Hematopoietic multipotent progenitor cell treated with erythropoietin and hydrocortisone succinate and interleukin-3 and kit ligand, for 4 days (in vitro differentiated cells): ENCODE measurements at places on chromosomes 4 and X.

DNA sequence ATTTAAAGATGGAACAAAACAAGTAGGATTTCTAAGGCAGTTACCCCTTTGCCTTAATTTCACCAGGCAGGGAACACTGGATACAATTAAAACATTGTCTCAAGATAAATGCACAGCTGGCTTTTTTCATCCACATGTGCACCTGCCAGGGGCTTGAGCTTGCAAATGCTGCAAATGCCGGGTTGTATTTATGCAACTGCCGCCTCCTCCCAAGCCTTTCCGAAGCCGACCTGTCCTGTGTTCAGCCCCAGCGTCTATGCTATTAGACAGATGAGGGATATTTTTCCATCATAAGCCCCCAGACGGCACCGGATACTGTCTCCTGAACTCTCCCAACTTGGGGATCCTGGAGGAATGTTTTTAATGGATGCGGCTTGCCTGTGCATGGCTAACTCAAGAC lies 251.6 kb downstream of the CRLF2 start:
- no peak for DNase-seq

DNA sequence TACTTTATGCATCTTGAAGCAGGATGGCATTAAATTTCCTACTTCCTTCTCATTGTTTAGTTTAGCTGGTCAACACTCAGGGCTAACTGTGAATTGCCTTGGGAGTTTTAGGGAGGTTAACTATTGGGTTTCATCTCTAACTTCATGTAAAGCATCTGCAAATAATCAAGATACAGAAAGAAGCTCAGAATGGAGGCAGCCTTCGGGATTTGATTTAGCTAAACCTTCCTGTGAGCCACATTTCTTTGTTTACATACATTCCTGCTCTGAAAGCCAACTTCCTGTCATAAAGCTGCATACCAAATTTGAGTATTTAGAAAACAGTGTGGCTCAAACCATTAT lies 131.7 kb upstream of the PCDH18 start:
- DNase-seq: no peak

- peak; percentile 84 for DNase-seq
Observed at GRCh38 chrX:38561126-38561868, at the start of gene TSPAN7. TSPAN7 (plus strand) TSS chrX:38561542; CDS start chrX:38561547, 5 bp downstream.

DNA sequence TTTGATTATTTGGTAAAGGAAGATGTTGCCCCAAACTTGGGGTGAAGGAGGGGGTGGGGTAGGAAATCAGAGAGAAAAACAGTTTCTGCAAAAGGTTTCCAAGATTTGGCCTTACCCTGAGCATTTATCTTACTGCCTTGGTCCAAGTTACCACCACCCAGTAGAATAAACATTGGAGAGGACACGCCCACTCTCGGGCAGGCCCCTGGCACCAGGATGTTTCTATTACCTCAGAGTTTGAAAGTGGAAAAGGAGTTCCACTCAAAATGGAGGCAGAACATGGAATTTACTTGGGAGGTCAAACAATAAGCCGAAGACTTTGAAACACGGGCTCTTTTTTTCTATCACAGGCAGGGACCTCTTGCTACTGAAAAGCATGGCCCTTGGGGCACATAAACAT lies 113.7 kb downstream of the CHRNA9 start:
- DNase-seq: no peak

DNA sequence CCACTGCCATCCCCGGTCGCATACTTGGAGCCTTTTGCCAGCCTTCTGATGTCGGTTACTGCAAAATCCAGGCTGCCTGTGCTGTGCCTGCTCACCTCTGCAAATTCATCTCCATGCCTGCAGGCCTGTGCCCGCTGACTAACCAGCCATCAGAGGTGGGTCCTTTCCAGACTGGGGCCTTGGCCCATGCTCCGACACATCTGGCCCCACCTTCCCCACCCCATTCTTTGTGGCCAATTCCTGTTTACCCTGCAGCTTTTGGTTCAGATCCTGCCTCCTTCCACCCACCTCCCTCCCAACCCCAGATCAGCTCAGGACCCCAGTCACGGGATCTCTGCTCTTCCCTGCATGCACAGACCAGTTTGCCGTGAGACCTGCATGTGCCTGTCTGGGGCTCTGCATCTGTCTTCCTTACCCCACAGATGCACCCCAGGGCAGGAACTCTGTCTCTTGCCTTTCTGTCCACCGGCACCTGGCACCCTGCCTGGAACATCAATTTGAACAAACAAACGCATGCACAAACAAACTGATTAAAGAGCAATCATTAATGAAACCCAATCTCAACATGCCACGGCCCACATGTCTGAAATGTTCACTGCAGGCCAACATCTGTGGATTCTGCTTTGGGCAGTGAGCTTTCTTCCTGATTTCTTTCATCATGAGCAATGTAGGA lies 112.8 kb upstream of the PSAPL1 start:
- no peak for DNase-seq
